Psoas muscle (tissue), 8 donors: ENCODE measurements at places on chromosomes 4 and X.

DNA sequence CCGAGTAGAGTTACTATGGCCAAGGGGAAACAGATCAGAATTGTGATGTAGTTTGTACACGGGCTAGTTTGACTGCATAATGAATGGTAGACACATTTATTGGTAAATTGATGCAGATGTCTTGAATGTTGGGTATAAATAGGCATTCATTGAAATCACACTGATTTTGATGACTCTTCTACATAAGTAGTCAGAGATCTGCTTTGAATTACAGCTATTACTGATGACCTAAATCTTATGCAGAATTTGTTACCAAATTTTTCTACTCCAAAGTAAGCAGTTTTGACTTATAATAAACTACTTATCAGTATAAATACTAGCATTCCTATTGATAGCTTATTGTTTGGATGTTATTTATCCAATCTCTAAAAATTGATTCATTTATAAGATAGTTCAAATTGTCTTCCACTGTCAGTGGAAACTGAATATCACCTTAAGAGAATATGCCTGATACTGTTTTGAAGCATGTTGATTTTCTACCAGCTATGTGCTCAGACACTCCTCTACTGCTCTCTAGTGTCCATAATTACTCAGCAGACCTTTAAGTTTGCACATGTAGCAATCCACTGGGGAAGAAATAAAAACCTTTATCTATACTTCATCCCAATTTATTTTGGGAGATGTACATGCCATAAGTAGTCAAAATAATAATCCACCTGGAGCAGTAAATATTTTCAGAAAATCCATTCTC is 120.3 kb downstream of the RASL11B start:
- DNase-seq = no peak

- DNase-seq = no peak
Observed at GRCh38 chr4:94000559-94000958, 172.0 kb downstream of the ATOH1 start.

- no peak for DNase-seq
Observed at GRCh38 chrX:141791856-141792255, 46.3 kb upstream of the MAGEC3 start.

DNA sequence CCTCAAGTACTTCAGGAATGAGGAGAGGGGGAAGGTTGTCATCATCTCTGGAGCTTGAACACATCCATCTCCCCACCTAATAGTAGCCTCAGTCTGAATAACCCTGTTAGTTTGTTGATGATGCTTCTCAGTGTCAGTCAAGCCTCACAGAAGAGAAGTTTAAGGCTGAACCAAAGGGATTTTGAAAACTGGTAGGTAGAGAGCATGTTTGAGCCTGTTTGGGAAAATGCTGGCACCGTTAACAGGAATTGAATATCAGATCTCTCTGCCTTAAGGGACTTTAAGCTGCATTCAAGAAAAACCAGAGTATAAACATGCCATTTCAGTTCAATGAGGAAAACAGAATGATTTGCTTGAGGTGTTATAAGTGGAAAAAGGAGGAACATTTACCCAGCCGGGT is 73.1 kb downstream of the MAPK10 start:
- no peak for DNase-seq

DNA sequence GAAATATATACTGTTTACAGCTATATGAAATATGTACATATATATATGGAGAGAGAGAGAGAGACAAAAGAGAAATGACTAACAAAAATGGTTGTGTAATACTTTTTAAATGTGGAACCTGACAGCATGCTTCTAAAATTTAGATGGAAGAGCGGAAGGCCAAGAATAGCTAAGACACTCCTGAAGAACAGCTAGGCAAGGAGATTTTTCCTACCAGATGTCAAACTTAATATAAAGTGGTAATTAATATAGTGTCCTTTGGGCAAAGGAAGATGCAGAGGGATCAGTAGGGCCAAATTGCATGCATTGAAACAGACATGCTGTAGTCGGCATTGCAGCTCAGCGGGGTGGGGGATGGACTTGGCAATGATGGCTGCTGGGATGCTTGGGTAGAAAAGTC is 45.2 kb downstream of the ADD1 start:
- DNase-seq = no peak

DNA sequence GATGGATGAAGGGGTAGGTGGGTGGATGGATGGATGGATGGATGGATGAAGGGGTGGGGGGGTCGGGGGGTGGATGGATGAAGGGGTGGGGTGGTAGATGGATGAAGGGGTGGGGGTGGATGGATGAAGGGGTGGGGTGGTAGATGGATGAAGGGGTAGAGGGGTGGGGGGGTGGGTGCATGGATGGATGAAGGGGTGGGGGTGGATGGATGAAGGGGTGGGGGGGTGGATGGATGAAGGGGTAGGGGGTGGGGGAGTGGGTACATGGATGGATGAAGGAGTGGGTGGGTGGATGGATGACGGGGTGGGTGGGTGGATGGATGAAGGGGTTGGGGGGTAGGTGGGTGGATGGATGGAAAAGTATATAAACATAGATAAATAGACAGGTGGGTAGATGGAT is 74.2 kb downstream of the PRKX start:
- no peak for DNase-seq

- no peak for DNase-seq
Observed at GRCh38 chr4:38202242-38202641, 242.0 kb downstream of the PTTG2 start.

GRCh38 chr4:75099321-75099720 is 166.4 kb downstream of the PARM1 start:
- no peak for DNase-seq

DNA sequence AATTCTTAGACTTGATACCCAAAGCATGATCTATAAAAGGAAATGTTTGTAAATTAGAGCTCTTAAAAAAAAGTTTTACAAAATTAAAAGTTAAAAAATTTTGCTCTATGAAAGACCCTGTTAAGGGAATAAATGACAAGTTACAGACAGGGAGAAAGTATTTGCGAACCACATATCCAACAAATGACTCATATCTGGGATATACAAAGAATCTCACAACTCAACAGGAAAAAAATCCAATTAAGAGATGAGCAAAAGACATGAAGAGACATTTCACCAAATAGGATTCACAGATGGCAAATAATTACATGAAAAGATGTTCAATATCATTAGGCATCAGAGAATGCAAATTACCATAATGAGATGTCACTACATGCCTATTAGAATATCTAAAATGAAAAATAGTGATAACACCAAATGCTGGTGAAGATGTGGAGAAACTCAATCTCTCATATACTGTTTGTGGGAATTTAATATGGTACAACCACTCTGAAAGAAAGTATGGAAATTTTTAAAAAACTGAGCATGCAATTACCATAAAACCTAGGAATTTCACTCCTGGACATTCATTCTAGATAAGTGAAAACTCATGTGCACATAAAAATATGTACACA is 100.8 kb upstream of the EOLA2 start:
- no peak for DNase-seq

- no peak for DNase-seq
Observed at GRCh38 chr4:141815646-141816045, 179.3 kb downstream of the IL15 start.

DNA sequence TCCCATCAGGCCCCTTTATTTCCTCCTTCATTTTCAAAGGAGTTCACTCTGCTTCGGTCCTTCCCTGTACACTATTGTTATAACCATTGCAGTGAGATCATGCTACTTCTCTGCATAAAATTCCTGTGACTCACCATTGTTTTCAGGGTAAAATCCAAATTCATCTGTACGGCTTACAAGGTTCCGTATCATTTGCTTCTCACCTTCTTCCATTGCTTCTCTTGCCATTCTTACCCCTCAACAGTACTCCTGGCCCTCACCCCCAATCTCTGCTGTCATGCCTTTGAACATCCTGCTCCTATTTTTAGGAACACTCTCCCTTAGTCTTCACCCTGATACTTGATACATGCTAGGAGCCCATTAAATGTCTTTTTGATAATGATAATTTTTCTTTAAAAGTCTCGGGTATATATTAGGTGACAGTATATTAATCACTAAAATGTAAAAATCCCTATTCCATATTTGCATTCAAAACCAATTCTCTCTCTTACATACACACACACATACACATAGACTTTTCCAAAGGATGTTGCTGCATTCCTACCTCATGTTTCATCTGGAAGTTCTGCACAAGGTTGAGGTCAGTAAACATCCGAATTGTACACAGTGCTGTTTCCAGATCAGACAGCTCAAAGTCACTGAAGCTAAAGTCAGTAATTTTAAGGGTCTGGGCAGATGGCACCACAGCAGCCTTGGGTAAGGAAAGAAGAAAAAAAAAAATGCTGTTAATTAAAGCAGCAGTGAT is 103.4 kb downstream of the PDE5A start:
- DNase-seq = no peak

DNA sequence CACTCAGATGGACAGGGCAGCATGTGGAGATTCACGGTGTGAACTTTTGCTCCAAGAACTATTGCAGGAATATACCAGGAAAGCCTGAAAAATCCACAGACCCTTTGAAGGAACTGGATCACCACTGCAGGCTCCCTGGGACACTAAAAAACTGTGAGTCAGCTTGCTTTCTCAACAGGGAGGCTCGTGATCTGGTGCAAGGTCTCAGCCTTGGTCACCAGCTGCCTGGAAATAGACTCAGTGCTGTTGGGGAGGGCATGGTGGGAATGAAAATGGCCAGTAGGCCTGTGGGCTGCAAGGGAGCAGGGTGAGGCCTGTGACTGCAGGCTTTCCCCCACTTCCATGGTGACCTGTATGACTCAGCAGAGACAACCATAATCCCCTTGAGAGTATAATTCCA is 426.4 kb upstream of the RPS6KA3 start:
- DNase-seq = no peak

GRCh38 chr4:172838111-172838510 is 330.5 kb upstream of the GALNT7 start:
- DNase-seq = no peak

- no peak for DNase-seq
Observed at GRCh38 chr4:67446811-67447210, 98.5 kb downstream of the CENPC start.

- no peak for DNase-seq
Observed at GRCh38 chr4:172686021-172686420, 482.6 kb upstream of the GALNT7 start.

GRCh38 chr4:86441175-86441936 is 81.5 kb upstream of the MAPK10 start:
- no peak for DNase-seq

DNA sequence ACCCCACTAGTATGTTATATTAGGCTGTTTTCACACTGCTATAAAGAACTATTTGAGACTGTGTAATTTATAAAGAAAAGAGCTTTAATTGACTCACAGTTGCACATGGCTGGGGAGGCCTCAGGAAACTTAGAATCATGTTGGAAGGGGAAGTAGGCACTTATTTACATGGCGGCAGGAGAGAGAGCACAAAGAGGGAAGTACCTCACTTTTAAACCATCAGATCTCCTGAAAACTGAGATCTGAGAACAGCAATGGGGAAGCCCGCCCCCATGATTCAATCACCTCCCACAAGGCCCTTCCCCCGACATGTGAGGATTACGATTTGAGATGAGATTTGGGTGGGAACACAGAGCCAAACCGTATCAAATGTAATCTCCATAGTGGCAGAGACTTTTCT is 45.4 kb upstream of the XK start:
- DNase-seq = no peak

GRCh38 chr4:24040811-24041210 is 151.0 kb upstream of the PPARGC1A start:
- no peak for DNase-seq

DNA sequence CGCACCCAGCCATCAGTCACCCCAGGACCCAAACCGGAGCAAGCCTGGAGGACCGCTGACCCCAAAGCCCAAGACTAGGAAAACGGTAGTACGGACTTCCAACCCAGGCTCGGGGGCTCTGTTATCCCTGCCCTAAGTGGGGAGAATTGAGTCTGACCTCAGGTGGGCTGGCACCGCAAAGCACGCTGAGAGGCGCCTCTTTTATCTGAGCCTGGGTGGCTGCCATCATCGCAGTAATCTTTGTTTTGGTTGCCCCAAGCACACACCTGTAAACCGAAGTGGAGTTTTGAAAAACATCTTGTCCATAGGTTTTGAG is 894 bp upstream of the SH3RF1 start:
- DNase-seq = no peak

- DNase-seq = no peak
Observed at GRCh38 chr4:184265546-184266351, 48.1 kb upstream of the ENPP6 start.

- no peak for DNase-seq
Observed at GRCh38 chrX:68937581-68937980, 108.8 kb downstream of the EFNB1 start.

GRCh38 chr4:26322346-26322745 is 1.5 kb downstream of the RBPJ start:
- DNase-seq = no peak

GRCh38 chrX:132373610-132374009 is 115.2 kb downstream of the MBNL3 start:
- DNase-seq = no peak

- no peak for DNase-seq
Observed at GRCh38 chr4:86893136-86893535, 914 bp upstream of the C4orf36 start.

DNA sequence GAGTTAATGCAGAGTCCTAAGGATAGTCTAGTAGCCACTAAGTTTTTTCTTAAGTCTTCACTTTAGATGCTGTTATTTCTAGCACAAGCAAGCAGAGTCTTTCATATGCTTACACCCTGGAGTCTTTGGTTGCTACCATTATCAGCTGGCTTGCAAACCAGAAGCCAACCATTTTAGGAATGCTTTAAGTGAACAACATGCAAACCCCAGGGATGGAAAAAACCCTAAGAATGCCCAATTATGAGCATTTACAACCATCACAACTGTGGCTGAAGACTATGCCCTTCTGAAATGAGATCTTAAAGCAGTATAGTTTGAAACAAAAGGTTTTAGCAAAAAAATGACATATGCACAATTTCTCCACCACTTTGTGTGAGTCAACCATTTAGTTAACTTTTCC is 6.6 kb downstream of the MID1IP1 start:
- no peak for DNase-seq

DNA sequence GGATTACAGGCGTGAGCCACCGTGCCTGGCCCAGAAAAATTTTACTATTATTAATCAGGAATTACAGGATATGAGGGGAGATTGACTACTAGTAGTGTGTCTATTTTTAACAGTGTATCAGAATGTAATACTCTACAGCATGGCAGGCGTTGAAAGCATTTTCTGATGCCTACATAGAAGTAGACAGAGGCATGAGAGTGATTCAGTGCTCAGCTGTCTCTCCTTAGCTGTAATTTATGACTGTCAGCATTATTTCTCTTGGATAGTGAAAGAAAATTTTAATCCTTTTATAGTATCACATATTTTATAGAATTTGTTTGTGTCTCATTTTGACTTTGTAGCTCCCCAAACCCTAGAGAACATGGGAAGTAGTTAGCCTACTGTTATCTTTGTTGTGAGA is 20.7 kb downstream of the ARHGAP24 start:
- no peak for DNase-seq

- no peak for DNase-seq
Observed at GRCh38 chrX:108736509-108737479, at the start of gene IRS4. Gene IRS4, minus strand, starts transcription at chrX:108736563.
